T-helper 2 cell (primary cell): ENCODE measurements at places on chromosomes 6 and 20.
A peak's percentile ranks its signal among the peaks of the same experiment; 100 is the strongest.

DNA sequence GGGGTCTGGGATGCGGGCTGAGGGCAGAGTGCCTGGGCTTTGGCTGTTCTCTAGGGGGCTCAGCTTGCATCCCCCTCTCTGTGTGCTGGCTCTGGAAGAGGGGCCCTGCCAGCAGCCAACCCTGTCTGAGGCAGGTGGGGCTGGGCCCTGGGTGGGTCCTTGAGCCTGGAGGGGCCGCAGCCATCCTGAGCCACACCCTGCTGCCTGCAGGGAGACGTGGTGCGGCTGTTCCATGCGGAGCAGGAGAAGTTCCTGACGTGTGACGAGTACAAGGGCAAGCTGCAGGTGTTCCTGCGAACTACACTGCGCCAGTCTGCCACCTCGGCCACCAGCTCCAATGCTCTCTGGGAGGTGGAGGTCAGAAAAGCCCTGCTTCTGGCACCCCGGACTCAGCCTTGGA, 41.2 kb downstream of the ITPR3 start:
- no peak for DNase-seq

DNA sequence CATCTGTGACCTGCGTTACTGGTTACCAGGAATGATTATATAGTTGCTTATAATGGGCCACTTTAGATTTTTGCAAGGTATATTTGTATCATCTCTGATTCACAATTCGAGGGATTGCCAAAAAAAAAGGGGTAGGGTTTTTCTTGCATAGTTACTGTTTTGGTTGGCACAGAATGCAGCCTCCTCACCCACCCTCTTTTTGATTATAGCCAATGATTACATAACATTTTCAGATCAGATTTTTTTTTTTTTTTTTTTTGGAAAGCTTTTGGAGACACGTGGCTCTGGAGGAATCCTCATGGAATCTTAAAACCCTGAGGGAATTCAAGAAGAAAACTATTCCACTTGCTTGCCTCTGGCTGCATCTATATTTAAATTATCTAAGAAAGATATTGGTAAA, 53.7 kb downstream of the UST start:
- no peak for DNase-seq

DNA sequence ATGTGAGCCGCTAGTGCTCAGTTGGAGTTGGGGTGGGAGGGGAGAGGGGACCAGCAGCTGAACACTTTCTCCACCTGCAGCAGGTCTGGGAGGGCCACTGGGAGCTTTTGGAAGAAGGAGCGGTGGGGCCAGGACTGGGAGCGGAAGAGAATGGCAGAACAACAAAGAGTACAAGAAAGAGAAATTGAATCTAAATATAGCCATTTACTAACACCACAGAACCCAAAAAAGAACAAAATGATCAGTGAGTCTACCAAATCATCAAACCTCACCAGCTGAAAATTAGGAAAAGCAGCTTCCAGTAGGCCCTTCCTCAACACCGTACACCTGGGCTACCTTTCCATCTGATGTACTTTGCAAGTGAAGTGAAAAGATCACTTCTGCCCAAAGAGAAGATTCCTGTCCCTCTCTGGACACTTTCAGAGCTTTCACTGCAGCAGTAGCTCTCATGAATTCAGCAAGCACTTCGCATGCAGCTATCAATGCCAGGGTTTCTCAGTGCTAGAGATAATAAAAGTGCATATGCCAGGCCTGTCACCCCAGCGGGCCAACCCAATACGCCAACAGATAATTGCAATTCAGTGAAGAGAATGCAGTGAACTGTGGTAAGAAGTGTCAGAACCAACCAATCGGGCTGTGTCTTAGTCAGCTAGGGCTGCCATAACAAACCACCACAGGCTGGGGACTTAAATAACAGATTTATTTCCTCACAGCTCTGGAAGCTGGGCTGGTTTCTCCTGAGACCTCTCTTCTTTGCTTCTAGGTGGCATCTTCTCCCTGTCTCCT, 597 bp downstream of the LY86 start:
- DNase-seq: no peak

- DNase-seq: no peak
These were observed 1090.0 kb downstream of the EPHA7 start for GRCh38 chr6:92329208-92329847.

GRCh38 chr20:5309971-5310370, 6.8 kb downstream of the PROKR2 start:
- no peak for DNase-seq

GRCh38 chr20:45052698-45053429, 48.1 kb downstream of the KCNS1 start:
- DNase-seq: peak; percentile 30

DNA sequence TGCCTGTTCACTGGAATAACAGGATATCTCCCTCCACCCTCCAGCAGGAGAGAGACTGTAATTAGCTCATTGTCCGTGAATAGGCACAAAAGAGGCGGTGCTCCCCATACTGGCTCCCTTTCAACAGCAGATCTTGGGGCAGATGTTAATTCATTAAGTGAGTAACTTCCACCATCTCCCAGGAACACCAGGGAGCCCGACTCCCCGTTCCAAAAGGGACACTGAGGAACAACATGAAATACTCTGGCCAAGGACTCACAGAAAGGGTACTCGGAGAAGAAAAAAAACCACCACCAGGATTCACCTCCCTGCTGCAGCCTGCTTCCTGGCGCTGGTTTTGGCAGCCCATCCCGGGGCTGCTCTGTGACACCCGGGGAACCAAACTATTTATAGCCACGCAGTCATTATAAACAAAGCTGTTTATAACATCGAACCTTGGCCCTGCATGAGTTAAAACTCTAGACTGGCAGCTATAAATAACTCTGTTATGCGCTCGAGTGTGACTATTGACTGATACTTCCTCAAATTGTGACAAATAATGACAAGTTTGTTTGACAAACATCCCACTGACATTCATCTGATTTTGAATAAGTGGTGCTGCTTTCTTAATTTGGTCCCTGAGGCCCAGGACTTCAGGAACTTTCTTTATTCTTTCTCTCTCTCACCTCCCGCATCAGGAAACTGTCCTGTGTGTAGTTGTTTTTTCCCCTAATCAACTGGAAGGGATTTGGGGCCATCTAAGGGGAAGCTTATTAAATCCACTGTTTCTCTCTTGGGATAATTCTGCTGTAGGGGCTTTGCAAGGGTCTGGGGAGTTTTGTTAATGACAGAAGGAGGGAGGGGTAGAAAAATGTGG, 521.6 kb downstream of the CD83 start:
- no peak for DNase-seq

- no peak for DNase-seq
These were observed 421.3 kb downstream of the PREX1 start for GRCh38 chr20:48406498-48406897.

DNA sequence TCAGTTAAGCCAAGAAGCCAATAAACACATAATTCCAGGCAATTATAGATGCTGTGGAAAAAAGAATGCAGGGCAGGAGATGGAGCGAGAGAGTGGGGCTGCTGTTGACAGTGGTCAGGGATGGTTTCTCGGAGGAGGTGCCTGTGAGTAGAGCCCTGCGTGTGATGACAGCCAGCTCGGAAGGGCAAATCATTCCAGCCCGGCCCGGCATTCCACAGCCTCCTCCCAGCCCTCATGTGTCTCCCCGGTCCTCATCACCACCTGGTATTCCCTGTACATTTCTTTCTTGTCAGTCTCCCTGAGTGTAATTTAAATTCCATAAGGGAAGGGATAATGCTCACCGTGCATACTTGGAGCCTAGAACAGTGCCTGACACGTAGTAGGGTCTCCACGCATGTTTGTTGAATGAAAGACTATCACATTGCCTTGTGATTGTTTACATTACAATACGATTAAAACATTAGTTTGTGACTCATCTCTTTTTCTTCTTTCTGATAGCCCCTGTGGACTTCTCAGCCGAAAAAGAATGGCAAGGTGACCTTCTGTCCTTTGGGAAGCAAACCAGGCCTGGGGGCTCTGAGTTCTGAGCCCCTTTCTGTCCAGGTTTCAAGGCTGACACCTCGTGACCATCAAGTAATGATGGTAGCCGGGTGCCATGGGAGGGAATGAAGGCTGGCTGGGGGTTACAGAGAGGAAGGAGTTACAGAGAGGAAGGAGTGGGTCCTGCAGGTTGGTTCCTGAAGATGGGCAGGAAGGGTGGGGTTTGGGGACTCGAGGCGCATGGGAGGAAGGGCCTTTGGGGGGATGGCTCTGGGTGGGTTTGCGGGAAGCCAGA, 379.5 kb upstream of the SULF2 start:
- no peak for DNase-seq

DNA sequence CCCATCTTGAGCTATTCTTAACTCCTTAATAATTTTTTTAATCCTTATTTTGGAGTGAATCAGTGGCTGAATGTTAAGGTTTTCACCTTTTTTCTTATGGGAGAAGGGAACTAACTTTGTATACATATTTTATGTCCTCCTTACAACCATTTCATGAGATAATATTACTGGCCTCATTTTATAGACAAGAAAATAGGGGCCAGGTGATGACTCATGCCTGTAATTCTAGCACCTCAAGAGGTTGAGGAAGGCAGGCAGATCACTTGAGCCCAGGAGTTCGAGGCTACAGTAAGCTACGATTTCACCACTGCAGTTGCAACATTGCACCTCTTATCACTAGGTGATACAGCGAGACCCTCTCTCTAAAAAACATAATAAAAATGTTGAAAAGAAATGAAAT, 128.7 kb downstream of the TMEM242 start:
- DNase-seq: no peak

GRCh38 chr6:37889486-37889885, 70.0 kb downstream of the ZFAND3 start:
- DNase-seq: no peak

GRCh38 chr6:33716890-33717632, 5.6 kb upstream of the UQCC2 start:
- no peak for DNase-seq

DNA sequence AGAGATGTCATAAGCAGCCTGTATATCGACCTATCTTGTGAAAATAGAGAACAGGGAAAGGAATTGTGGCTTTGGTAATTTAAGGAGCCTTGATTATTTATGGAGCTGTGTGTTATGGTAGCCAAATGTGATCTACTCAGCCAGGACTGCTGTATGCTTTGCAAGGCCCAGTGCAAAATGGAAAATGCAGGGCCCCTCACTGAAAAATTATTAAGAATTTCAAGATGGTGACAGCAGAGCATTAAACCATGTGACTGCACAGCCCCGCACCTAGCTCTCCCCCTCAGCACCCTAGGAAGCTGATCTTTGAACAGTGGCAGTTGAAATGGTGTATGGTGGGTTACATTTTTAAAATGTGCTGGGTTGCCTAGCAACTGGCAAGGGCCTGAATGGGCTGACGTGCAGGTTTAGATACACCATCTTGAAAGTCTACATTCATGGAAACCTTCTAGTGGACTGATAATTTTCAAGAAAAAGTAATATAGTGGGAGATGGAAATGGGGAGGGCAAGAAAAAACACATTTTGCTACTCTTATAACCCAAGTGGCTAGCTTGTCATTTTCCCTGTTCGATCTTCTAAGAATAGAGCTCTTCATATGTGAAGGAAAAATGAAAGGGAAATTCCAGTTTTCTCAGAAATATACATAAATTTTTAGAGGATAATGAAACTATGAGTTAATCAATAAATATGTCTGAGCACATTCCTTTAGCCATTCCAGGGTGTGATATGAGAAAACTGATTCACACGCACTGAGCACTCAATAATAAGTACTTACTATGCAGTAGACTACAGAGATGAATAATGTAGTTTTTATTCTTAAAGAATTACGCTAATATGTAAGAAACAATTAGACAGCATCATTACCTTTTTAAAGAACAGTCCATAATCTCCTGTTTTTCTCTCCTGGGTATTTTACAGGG, 208.0 kb downstream of the ARHGAP18 start:
- DNase-seq: no peak
